ENCODE measurements at places on chromosomes 3 and 15. TPM values are rescaled to one million over a fixed set of nuclear protein-coding genes. Genes with fewer than 3 reads are reported as not detected.

DNA sequence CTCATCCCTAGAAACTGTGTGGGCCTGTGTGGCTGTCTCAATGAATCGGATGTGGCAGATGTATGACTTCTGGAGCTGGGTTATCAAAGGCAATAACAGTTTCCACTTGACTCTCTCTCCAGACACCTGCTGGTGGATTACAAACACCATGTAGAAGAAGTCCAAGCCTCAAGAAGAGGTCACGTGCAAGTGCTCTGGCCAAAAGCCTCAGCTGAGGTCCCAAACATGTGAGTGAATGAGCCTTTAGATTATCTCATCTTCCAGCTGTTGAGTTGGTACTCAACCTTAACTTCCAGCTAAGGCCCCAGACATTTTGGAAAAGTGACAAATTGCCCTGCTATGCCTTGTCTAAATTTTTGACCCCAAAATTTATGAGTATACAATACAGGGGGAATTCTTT lies 42.7 kb upstream of the IL12A start:
- DNase-seq: no peak
- H3K27me3 ChIP-seq: no peaks in the 10 kb centered on the region
- H3K4me3 ChIP-seq: no peak overlapping the region
- H3K27ac ChIP-seq: no peak overlapping the region

- H3K36me3 ChIP-seq: no peaks in the 10 kb centered on the region
- DNase-seq: no peak
- peak overlapping the region; percentile 81 for H3K4me3 ChIP-seq
- H3K27ac ChIP-seq: peak overlapping the region; percentile 92
Observed at GRCh38 chr15:60593170-60593478, 114.2 kb upstream of the ICE2 start.

The TMEM108 gene
- not detected for total RNA-seq

DNA sequence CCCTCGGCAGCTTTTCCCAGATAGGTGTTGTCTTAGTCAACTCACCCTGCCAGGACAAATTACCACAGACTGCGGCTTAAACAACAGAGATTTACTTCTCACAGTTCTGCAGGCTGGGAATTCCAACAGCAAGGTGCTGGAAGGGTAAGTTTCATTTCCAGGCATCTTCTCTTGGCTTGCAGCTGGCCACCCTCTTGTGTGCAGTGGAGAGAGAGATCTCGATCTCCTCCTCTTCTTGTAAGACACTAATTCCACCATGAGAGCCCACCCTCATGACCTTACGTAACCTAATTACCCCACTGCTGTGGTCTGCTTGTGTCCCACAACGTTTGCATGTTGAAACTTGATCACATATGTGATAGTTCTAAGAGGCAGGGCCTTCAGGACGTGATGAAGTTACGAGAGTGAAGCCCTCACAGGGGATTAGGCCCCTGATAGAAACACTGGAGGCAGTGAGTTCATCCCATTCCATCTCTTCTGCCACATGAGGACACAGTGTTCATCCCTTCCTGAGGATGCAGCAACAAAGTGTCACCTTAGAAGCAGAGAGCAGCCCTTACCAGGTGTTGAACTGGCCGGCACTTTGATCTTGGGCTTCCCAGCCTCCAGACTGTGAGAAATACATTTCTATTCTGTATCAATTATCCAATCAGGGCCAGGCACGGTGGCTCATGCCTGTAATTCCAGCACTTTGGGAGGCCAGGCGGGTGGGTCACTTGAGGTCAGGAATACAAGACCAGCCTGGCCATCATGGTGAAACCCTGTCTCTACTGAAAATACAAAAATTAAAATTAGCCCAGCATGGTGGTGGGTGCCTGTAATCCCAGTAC lies 247.7 kb downstream of the PLCL2 start:
- no peaks in the 10 kb centered on the region for H3K36me3 ChIP-seq
- no peaks in the 10 kb centered on the region for H3K27me3 ChIP-seq
- H3K4me3 ChIP-seq: no peak overlapping the region
- no peak for DNase-seq
- H3K27ac ChIP-seq: no peak overlapping the region
- H3K4me1 ChIP-seq: no peaks in the 10 kb centered on the region

- no peaks in the 10 kb centered on the region for H3K36me3 ChIP-seq
- no peaks in the 10 kb centered on the region for H3K27me3 ChIP-seq
- peaks cover 4% of the 10 kb centered on the region for H3K4me1 ChIP-seq
- DNase-seq: no peak
Observed at GRCh38 chr15:100595964-100596363, 6.0 kb downstream of the LINS1 start.

GRCh38 chr3:42012935-42013690 lies 51.2 kb upstream of the ULK4 start:
- DNase-seq: peak; percentile 86
- H3K4me3 ChIP-seq: peak overlapping the region; percentile 99
- H3K4me1 ChIP-seq: peaks cover 28% of the 10 kb centered on the region
- H3K27ac ChIP-seq: peak overlapping the region; percentile 88

The MESP2 gene
- 0.96 TPM for total RNA-seq

GRCh38 chr3:86051058-86051457 lies 939.9 kb downstream of the VGLL3 start:
- no peaks in the 10 kb centered on the region for H3K27me3 ChIP-seq
- no peak overlapping the region for H3K4me3 ChIP-seq
- no peaks in the 10 kb centered on the region for H3K36me3 ChIP-seq
- no peaks in the 10 kb centered on the region for H3K4me1 ChIP-seq

- H3K27me3 ChIP-seq: no peaks in the 10 kb centered on the region
- no peaks in the 10 kb centered on the region for H3K36me3 ChIP-seq
- H3K4me1 ChIP-seq: peaks cover 81% of the 10 kb centered on the region
- peak overlapping the region; percentile 80 for H3K27ac ChIP-seq
Observed at GRCh38 chr15:31343831-31344230, 17.2 kb downstream of the KLF13 start.

GRCh38 chr3:192054881-192055280 lies 593.9 kb downstream of the PYDC2 start:
- no peak overlapping the region for H3K27ac ChIP-seq
- H3K4me3 ChIP-seq: no peak overlapping the region
- H3K4me1 ChIP-seq: no peaks in the 10 kb centered on the region
- H3K36me3 ChIP-seq: no peaks in the 10 kb centered on the region

- no peak overlapping the region for H3K27ac ChIP-seq
- H3K4me3 ChIP-seq: no peak overlapping the region
- H3K36me3 ChIP-seq: no peaks in the 10 kb centered on the region
- no peak for DNase-seq
- H3K27me3 ChIP-seq: no peaks in the 10 kb centered on the region
Observed at GRCh38 chr3:31159331-31160039, 265.0 kb upstream of the GADL1 start.

DNA sequence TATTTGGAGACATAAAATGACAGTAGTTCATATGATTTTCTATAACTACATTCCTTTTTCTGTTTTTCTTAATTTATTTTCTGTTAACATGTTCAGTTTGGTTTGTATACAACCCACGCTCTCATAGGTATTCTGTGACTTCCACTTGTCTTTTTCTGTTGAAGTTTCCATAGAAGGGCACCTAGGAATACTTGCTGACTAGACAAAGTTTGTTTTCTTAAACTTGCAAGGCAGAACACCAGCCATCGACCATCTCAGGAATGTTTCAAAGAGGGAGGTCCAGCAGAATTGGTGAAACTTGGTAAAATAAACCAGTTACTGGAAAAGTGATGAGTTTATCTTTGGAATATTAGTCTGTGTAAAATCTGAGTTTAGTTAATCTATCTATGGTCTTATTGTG lies 403.2 kb upstream of the CADM2 start:
- no peak overlapping the region for H3K4me3 ChIP-seq
- H3K36me3 ChIP-seq: no peaks in the 10 kb centered on the region
- DNase-seq: no peak
- no peaks in the 10 kb centered on the region for H3K4me1 ChIP-seq
- H3K27ac ChIP-seq: no peak overlapping the region

DNA sequence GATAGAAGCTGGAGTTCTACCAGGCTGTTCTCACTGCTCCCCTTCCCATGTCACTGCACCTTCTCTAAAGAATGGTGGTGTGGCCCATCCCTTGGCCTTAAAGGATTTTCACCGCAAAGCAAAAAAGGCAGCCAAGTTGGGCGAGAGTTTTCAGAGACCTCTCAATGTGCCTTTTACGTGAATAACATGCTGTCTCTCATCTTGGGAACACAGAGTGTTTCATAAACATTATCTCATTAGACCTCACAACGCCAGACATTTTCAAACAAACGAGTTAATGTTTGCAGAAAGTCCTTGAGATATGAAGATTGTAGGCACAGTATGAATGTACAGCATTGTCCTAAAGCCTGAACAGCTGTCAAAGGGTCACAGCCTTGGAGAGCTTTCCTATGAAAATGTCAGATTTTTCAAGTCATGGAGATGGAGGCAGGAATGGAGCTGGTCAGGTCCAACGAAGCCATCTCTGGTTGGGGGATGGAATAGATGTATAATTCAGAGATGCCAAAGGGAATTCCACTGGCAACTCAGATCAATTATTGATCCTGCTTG lies 21.3 kb downstream of the TM4SF1 start:
- H3K27ac ChIP-seq: no peak overlapping the region
- no peaks in the 10 kb centered on the region for H3K36me3 ChIP-seq
- H3K27me3 ChIP-seq: no peaks in the 10 kb centered on the region
- no peaks in the 10 kb centered on the region for H3K4me1 ChIP-seq
- DNase-seq: no peak

The IGSF11 gene
- 0.80 TPM for total RNA-seq

DNA sequence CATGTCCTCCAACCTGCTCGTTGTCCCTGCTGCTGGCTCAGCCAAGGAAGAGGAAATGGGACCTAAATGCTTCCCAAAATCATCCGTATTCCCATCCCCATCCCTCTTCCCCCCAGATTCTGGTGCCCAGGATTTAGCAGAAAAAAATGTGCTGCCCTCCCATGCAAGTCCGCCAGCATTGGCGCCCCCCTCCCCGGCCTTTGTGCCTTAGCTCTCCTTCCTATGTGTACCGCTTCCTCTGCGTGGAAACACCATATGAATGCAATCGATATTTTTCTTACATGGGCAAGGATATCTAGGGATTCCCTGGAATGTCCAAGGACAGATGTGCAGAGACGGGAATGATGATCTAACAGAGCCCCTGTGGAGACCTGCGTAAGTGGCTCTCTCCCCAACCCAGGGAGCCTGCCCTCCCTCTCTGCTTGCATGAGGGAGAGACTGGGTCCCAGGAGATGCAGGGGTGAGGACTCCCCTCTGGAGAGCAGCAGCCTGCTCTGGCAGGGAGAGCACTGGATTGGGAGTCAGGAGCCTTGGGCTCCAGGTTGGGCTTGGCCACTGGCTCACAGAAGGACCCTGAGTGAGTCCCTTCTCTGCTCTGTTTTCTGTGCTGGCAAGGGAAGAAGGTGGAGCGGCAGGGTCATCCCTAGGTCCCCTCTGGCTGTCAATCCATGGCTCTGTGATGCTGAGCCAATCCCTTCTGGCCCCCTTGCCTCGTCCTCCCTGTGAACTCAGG lies 227.2 kb downstream of the XXYLT1 start:
- no peaks in the 10 kb centered on the region for H3K4me1 ChIP-seq
- no peaks in the 10 kb centered on the region for H3K27me3 ChIP-seq
- no peak overlapping the region for H3K4me3 ChIP-seq
- DNase-seq: no peak

DNA sequence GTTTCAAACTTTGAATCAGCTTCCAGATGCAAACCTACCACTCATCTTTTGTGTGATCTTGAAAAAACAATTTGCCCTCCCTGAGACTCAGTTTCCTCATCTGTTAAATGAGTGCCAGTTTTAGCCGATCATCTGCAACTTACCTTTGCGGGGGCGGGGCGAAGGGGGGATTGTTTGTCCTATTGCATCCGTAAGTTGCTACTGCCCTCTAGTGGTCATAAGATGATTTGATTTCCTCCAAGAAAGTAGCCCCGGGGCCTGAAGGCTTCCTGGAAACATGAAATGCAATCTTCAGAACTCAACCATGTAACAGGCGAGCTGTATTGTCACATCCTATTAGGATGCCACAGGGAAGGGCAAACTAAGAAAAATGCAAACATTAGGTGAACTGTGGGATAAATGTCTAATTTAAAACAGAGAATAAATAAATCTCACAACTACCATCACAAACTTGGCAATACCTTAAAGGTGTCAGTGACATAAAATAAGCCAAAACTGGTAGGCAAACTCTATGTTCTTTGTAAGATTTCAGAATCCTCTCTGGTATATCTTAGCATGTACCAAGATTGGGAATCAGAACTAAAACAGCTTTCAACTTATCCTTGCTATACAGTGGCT lies 63.5 kb upstream of the CLDN18 start:
- H3K36me3 ChIP-seq: no peaks in the 10 kb centered on the region
- no peaks in the 10 kb centered on the region for H3K4me1 ChIP-seq
- no peaks in the 10 kb centered on the region for H3K27me3 ChIP-seq
- H3K27ac ChIP-seq: no peak overlapping the region

The PRRT3 gene
- total RNA-seq: 1.5 TPM

GRCh38 chr3:15367059-15367458 lies 34.7 kb upstream of the SH3BP5 start:
- H3K4me1 ChIP-seq: no peaks in the 10 kb centered on the region
- H3K36me3 ChIP-seq: no peaks in the 10 kb centered on the region
- no peak overlapping the region for H3K27ac ChIP-seq
- no peak overlapping the region for H3K4me3 ChIP-seq
- DNase-seq: no peak
- no peaks in the 10 kb centered on the region for H3K27me3 ChIP-seq

GRCh38 chr3:189883113-189883753 lies 237.5 kb downstream of the P3H2 start:
- no peak overlapping the region for H3K4me3 ChIP-seq
- no peak for DNase-seq
- no peak overlapping the region for H3K27ac ChIP-seq
- no peaks in the 10 kb centered on the region for H3K27me3 ChIP-seq

DNA sequence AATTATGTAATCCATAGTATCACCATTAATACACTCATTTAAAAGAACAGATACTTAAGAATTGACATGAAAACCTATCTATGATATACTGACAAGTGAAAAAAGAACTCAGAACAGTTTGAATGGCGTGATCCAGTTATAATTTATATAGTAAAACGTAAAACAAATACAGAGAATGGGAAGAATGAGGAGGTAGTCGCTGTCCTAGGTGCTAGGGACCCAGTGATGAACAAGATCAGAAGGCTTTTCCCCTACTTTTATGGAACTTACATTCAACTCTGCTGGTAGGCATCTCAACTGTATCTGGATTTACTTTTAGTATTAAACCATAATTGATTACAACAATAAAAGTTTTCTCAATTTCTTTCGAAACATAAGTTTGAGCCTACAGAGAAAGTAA lies 31.8 kb downstream of the GSK3B start:
- H3K4me1 ChIP-seq: peaks cover 11% of the 10 kb centered on the region
- H3K27me3 ChIP-seq: no peaks in the 10 kb centered on the region

DNA sequence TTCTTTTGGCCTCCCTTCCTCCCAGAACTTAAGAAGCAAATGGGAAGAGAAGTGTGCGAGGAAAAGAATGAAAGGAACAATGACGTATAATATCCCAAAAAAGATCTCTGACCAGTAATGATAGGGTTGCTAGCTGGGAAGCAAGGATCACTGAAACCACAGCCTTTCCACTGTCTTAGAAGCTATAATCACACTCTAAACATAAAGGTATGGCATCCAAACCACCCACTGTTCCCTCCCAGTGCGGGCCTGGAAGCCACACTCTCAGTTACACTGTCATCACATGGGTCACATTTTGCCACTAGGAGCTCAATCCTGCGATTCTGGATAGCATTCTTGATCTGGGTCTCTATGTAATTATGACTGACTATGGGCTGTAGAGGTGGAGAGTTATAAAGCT lies 131.6 kb upstream of the HACD2 start:
- peaks cover 6% of the 10 kb centered on the region for H3K4me1 ChIP-seq
- no peak for DNase-seq
- H3K27me3 ChIP-seq: no peaks in the 10 kb centered on the region
- no peak overlapping the region for H3K4me3 ChIP-seq

The KLHL40 gene
- total RNA-seq: not detected

- DNase-seq: no peak
- no peaks in the 10 kb centered on the region for H3K4me1 ChIP-seq
- H3K27ac ChIP-seq: no peak overlapping the region
Observed at GRCh38 chr3:20352546-20353179, 166.7 kb upstream of the SGO1 start.

The GABRR3 gene
- not detected for total RNA-seq

All from transverse colon (tissue), 4 donors.